ENCODE measurements at places on chromosomes 2 and 18.

- H3K4me1 ChIP-seq = no peaks in the 10 kb centered on the region
- H3K36me3 ChIP-seq = no peaks in the 10 kb centered on the region
- no peak overlapping the region for H3K27ac ChIP-seq
- DNase-seq = no peak
- H3K4me3 ChIP-seq = no peak overlapping the region
Measured at GRCh38 chr18:6610466-6610865, 119.0 kb upstream of the ARHGAP28 start.

- no peaks in the 10 kb centered on the region for H3K27me3 ChIP-seq
- H3K27ac ChIP-seq = no peak overlapping the region
- H3K4me3 ChIP-seq = no peak overlapping the region
- no peak for DNase-seq
Measured at GRCh38 chr18:72375618-72376017, 168.5 kb downstream of the CBLN2 start.

DNA sequence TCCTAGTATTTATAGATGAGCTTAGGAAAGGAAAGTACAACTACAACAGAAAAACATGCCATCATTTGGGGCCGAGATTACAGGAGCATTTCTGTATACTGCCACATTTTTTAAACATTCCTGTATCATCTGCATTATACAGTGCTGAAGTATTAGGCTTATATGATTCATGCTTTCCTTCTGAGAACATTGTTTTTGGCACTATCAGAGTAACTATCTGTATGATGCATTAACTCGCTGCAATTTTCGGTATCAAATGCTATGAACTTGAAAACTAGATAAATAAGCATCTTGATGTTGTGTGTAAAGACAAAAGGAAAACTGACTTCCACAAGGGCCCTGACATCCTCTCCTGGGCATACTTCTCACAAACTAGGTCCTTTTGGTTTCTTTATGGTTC lies 102.0 kb downstream of the RIT2 start:
- H3K27ac ChIP-seq = no peak overlapping the region
- DNase-seq = no peak
- H3K4me1 ChIP-seq = no peaks in the 10 kb centered on the region
- H3K36me3 ChIP-seq = no peaks in the 10 kb centered on the region
- H3K27me3 ChIP-seq = no peaks in the 10 kb centered on the region
- H3K4me3 ChIP-seq = no peak overlapping the region

- no peaks in the 10 kb centered on the region for H3K4me1 ChIP-seq
- peaks cover 10% of the 10 kb centered on the region for H3K27me3 ChIP-seq
- no peaks in the 10 kb centered on the region for H3K36me3 ChIP-seq
- no peak for DNase-seq
Measured at GRCh38 chr2:191935247-191935646, 88.4 kb upstream of the CAVIN2 start.

DNA sequence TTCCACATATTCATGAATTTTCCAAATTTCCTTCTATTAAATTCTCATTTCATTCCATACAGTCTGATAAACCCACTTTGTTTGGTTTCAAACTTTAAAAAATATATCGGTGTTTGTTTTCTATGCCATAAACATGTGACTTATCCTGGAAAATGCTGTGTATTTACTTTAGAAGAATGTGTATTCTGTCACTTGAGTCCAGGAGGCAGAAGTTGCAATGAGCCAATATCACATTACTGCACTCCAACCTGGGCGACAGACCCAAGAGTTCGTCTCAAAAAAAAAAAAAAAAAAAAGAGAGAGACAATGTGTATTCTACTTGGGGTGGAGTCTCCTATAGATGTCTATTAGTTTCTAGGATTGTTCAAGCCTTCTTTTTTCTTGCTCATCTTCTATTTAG lies 31.8 kb downstream of the MBD5 start:
- H3K4me3 ChIP-seq = no peak overlapping the region
- peaks cover 25% of the 10 kb centered on the region for H3K4me1 ChIP-seq
- H3K27ac ChIP-seq = no peak overlapping the region
- H3K27me3 ChIP-seq = no peaks in the 10 kb centered on the region

DNA sequence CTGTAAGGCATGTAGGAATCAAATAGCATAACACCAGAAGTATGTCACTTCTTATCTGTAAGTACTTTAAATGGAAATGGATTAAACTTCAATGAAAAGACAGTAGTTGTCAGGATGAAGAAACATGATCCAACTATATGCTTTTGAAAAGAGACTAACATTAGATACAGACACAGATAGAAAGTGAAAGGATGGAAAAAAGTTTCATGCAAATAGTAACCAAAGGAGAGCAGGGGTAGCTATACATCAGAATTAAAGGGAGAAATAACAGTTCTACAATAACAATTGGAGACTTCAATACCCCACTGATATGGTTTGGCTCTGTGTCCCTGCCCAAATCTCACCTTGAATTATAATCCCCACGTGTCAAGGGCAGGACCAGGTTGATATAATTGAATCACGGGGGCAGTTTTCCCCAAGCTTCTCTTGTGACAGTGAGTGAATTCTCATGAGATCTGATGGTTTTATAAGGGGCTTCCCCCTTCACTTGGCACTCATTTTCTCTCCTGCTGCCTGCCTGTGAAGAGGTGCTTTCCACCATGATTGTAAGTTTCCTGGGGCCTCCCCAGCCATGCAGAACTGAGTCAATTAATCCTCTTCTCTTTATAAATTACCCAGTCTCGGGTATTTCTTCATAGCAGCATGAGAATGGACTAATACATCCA lies 205.4 kb upstream of the CDH2 start:
- H3K4me3 ChIP-seq = no peak overlapping the region
- no peaks in the 10 kb centered on the region for H3K27me3 ChIP-seq
- H3K27ac ChIP-seq = no peak overlapping the region
- H3K36me3 ChIP-seq = no peaks in the 10 kb centered on the region

DNA sequence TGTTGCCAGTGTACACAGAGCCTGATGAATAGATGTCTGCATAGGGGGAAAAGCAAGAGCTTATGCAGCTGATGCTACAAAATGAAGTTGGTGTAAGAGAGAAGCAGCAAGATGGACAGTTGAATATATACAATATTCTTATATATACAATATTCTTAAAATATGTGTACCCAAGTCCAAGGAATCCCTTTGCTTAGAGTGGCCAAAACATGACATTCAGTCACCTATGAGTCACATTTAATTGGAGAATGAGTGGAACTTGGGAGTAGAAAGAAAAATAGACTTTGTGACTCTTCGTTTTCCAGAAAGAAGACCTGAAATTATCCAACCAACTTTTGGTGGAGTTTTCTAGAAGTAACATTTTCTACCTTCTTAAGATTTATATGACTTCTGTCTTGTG lies 81.8 kb downstream of the SCN9A start:
- H3K4me1 ChIP-seq = no peaks in the 10 kb centered on the region
- no peak overlapping the region for H3K27ac ChIP-seq
- DNase-seq = no peak
- no peaks in the 10 kb centered on the region for H3K27me3 ChIP-seq

- H3K27ac ChIP-seq = no peak overlapping the region
- no peaks in the 10 kb centered on the region for H3K36me3 ChIP-seq
- H3K27me3 ChIP-seq = peaks cover 9% of the 10 kb centered on the region
- H3K4me1 ChIP-seq = peaks cover 2% of the 10 kb centered on the region
Measured at GRCh38 chr18:58455314-58456188, 173.3 kb downstream of the ALPK2 start.

- H3K4me1 ChIP-seq = peaks cover 66% of the 10 kb centered on the region
- H3K36me3 ChIP-seq = peaks cover 19% of the 10 kb centered on the region
- no peak overlapping the region for H3K4me3 ChIP-seq
- no peaks in the 10 kb centered on the region for H3K27me3 ChIP-seq
- DNase-seq = no peak
- peak overlapping the region; percentile 15 for H3K27ac ChIP-seq
Measured at GRCh38 chr2:113905886-113906285, 16.0 kb downstream of the ACTR3 start.

GRCh38 chr2:74005786-74006185 lies 21.1 kb downstream of the TET3 start:
- no peak overlapping the region for H3K27ac ChIP-seq
- H3K4me3 ChIP-seq = no peak overlapping the region
- no peaks in the 10 kb centered on the region for H3K27me3 ChIP-seq
- peaks cover 5% of the 10 kb centered on the region for H3K36me3 ChIP-seq
- peaks cover 34% of the 10 kb centered on the region for H3K4me1 ChIP-seq

- no peaks in the 10 kb centered on the region for H3K27me3 ChIP-seq
- peaks cover 33% of the 10 kb centered on the region for H3K36me3 ChIP-seq
- H3K4me3 ChIP-seq = no peak overlapping the region
- H3K4me1 ChIP-seq = no peaks in the 10 kb centered on the region
Measured at GRCh38 chr18:9578306-9578705, 36.1 kb downstream of the PPP4R1 start.

- peaks cover 4% of the 10 kb centered on the region for H3K4me1 ChIP-seq
- H3K27ac ChIP-seq = peak overlapping the region; percentile 58
- no peak overlapping the region for H3K4me3 ChIP-seq
- no peak for DNase-seq
Measured at GRCh38 chr2:176082824-176083751, 674 bp downstream of the EVX2 start.

GRCh38 chr2:222479859-222480258 lies 55.5 kb downstream of the SGPP2 start:
- no peak for DNase-seq
- H3K4me1 ChIP-seq = no peaks in the 10 kb centered on the region
- no peaks in the 10 kb centered on the region for H3K27me3 ChIP-seq
- H3K36me3 ChIP-seq = no peaks in the 10 kb centered on the region
- H3K4me3 ChIP-seq = no peak overlapping the region
- H3K27ac ChIP-seq = no peak overlapping the region

GRCh38 chr18:26470011-26470637 lies 78.2 kb downstream of the KCTD1 start:
- H3K4me1 ChIP-seq = peaks cover 4% of the 10 kb centered on the region
- peaks cover 8% of the 10 kb centered on the region for H3K36me3 ChIP-seq
- no peak for DNase-seq
- H3K4me3 ChIP-seq = no peak overlapping the region
- H3K27ac ChIP-seq = no peak overlapping the region
- H3K27me3 ChIP-seq = peaks cover 2% of the 10 kb centered on the region

DNA sequence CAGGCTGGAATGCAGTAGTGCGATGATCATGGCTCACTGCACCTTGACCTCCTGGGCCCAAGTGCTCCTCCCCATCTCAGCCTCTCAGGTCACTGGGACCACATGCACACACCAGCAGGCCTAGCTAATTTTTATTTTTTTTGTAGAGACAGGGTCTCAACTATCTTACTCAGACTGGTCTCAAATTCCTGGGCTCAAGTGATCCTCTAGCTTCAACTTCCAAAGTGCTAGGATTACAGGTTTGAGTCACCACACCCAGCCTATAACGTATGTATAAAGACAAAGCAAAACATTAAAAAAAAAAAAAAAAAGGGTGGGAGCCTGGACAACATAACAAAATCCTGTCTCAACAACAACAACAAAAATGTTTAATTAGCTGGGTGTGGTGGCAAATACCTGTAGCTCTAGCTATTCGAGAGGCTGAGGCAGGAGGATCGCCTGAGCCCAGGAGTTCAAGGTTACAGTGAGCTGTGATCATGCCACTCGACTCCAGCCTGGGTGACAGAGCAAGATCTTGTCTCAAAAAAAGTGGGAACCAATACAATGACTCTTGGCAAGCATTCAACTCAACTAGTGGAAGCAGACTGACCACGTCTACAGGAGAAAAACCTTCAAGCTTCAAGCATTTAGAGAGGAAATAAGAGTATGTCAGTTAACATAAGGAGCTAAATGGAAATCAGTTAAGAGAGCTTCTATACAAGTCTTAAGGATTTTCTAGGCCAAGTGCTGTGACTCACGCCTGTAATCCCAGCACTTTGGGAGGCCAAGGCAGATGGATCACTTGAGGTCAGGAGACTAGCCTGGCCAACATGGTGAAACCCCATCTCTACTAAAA lies 2.6 kb downstream of the GTF3C2 start:
- H3K36me3 ChIP-seq = peaks cover 5% of the 10 kb centered on the region
- peaks cover 32% of the 10 kb centered on the region for H3K4me1 ChIP-seq
- H3K4me3 ChIP-seq = peak overlapping the region; percentile 15
- DNase-seq = no peak

GRCh38 chr18:23619388-23619881 lies 33.1 kb upstream of the NPC1 start:
- H3K27me3 ChIP-seq = peaks cover 26% of the 10 kb centered on the region
- H3K4me1 ChIP-seq = peaks cover 14% of the 10 kb centered on the region
- H3K4me3 ChIP-seq = peak overlapping the region; percentile 71
- no peak overlapping the region for H3K27ac ChIP-seq
- H3K36me3 ChIP-seq = no peaks in the 10 kb centered on the region

DNA sequence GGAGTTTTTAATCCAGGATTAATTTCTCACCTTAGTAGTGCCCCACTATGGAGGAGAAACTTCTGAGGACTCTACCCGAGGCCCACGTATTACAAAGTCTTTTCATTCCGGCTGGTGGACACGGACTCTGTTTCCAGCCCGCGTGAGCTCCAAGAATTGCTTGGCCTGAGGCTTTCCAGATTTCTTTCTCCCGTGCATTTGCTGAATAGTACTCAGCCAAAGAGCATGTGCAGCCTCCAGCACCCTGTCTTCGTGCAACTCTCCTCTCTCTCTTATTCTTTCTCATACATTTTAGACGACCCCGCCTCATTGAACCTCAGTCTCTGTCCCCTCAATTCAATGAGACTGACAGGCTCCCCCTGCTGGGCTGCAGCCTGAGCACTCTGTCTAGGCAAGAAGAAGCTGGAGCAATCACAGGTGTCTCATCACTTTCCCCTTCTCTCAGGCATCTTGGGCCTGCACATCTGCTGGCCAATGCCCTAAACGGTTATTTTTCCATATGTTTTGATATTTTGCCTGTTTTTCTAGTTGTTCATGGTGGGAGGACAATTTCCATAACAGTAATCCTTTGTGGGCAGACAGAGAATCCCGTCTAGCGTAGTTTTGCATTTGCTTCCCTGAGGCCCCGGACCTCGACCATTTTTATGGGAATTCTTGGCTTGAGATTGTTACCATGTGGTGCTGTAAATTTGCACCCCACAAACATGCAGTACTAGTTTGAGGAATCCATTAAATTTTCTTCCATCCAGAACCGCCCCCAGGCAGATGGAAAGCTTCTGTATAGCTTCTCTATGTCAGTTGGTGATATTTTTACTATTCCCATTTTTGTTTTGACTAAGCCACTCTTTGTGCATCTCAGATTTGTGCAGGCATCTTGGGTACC lies 50.1 kb upstream of the LPIN2 start:
- H3K36me3 ChIP-seq = no peaks in the 10 kb centered on the region
- no peak overlapping the region for H3K4me3 ChIP-seq
- peaks cover 3% of the 10 kb centered on the region for H3K27me3 ChIP-seq
- H3K4me1 ChIP-seq = peaks cover 30% of the 10 kb centered on the region
- peak; percentile 30 for DNase-seq

- no peaks in the 10 kb centered on the region for H3K36me3 ChIP-seq
- H3K4me1 ChIP-seq = no peaks in the 10 kb centered on the region
Measured at GRCh38 chr2:139544186-139544851, 764.1 kb upstream of the NXPH2 start.

GRCh38 chr2:145207884-145208283 lies 688.0 kb upstream of the ZEB2 start:
- H3K27me3 ChIP-seq = no peaks in the 10 kb centered on the region
- H3K4me1 ChIP-seq = peaks cover 4% of the 10 kb centered on the region
- H3K27ac ChIP-seq = no peak overlapping the region
- H3K36me3 ChIP-seq = no peaks in the 10 kb centered on the region

GRCh38 chr2:50952596-50952995 lies 79.3 kb downstream of the NRXN1 start:
- no peak overlapping the region for H3K4me3 ChIP-seq
- H3K27me3 ChIP-seq = no peaks in the 10 kb centered on the region
